NCI-H226 (cell line): ENCODE measurements at places on chromosomes 3 and 15.
A peak's percentile ranks its signal among the peaks of the same experiment; 100 is the strongest.

DNA sequence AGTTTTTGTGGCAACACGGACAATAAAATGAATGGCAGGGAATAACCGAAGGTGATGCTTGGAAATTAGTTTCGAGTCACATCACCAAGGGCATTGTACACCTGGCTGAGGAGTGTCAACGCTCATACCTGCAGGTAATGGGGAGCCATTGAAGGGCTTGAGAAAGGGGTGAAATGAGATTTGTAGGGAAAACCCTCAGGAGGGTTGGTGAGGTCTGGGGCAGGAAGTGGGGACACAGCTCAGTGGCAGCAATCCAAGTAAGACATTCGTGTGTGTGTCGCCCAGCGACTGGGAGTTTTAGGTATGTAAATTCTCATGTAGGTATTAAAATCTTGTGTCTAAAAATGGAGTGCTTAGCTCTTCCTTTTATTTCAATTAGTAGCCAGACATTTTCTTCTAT lies 14.3 kb downstream of the PARP14 start:
- no peak for DNase-seq

DNA sequence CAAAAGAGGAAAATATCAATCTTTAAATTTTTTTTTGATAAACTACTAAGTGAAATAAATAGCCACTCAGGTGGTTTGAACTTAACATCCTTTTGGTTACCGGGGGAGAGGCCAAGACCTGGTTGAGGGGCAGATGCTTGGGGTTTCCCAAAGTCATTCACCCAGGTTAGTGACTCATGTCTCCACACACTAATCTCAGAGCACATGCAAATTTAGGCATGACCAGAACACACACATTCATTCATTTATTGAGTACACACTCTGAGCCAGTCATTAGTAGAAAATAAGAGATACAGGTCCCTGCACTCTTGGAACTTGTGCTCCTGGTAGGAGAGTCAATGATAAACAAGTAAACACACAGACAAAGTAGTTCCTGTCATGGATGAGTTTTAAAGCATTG lies 7.3 kb downstream of the ILDR1 start:
- no peak for DNase-seq

DNA sequence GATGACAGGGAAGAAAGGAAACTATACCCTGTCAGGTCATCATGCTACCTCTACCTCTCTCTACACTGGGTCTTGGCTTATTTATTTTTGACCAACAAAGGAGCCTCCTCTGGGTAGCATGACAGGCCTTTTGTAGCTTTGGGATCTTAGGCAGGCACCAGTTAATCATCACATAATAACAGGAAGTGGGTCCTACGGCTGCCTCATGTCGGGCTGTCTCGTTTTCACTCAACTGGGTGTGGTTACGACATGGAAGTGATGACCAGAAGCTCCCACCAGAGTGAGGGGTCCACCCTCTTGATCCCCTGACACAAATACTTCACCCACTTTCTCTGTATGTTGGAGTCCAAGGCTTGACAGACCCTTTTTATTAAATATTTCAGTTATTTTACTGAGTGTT lies 105.3 kb downstream of the CD47 start:
- DNase-seq = no peak

GRCh38 chr3:151620071-151620470 lies 113.7 kb upstream of the AADACL2 start:
- DNase-seq = no peak

DNA sequence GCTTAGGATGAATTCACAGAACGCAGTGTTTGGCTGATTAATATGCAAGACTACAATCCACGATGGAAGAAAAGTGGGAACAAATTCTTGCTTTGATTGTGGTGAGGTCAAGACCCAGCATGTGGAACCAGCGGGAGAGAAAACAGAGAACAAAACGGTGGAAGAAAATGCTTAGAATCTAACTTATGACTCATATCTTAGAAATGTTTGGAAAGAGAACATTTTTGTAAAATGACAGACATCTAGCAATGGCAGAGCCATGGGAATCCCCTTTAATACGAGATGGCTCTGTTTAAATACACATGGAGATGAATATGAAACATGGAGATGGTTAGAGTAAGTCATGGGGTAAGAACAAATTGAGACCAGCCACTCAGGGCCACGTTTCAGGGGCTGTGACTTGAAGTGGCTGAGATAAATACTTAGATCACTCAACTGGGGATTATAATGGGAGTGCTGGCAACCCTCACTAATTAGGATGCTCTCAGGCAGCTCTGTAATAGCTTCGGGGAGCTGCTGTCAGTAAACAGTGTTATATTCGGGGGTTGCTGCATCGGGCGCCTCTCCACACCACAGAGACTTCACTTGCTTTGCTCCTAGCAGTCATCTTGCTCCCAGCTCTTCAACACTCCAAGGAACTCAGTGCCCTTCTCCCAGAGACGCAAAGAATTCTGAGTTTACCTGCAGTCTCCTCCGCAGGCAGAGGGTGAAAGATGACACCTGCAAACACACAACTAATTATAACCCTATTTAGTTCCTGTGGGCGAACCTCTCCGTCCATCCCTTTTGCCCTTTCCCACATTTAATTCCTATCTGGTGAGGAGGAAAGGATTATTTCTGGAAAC lies 68.0 kb upstream of the ONECUT1 start:
- DNase-seq = no peak

DNA sequence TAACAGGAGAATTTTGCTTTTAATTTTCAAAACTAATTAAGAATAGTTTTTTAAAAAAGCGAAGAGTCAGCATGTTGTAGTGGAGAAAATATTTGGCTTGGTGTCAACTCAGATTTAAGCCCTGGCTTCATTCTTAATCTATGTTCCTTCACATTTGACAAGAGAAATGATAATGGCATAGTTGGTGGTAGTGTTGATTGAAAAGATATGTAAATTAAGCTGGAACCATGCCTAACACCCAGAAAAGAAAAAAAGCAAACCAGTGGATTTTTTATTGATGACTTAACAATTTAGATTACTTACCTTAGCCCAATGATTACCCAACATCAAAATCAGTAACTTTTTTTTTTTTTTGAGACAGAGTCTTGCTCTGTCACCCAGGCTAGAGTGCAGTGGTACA lies 27.4 kb downstream of the TCAIM start:
- DNase-seq = no peak

DNA sequence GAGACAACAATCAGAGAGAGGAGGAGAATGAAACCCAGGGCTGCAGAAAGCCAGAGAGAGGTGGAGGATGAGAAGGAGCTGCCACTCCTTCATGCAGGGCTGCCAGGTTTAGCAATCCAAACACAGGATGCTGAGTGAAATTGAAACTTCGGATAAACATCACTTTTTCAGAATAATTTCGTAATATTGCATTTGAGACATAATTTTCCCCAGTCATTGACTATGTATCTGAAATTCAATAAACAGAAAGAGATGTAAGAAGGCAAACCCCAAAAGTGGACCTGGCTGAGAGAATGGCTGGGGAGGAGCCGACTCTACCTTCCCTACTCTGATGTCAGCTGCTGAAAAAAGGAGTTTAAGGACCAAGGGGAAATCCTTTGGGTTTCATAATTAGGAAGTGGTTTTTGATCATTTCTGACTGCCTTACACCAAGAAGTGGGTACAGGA lies 33.8 kb downstream of the SLC9A9 start:
- no peak for DNase-seq

DNA sequence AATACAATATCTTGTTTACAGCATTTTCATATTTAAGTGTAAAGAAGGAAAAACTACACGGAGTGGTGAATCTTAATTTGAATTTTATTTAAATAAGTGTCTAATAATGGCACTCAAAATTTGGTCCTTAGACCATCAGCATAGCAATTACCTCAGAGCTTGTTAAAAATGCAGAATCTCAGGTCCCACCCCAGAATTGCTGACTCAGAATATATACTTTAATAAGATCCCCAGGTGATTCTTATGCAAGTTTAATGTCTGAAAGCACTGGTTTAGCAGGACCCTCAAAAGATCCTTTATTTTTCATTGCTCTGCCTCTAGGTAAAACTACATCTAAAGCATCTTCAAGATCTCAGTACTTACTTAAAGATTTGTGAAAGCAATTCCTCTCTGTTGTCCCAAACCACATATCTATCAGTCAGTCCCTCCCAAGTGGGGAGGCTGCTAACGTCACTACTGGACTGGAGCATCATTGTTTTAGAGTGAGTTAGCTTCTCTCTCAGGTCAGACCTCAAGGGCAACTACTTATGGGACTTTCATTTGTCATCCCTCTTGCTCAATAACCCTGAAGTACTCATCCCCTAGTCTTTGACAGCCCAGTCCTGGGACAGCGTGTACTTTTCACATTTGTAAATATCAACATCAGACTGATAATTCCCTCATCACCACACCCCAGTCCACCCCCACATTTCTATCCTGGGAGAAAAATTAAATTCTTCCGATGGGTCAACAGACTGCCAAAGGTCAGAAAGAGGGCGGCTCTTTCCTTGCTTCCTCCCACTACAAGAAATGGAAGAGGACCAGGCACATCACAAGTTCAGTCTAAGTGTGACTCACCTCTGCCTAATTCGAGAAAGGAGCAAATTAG lies 76.7 kb downstream of the CBLB start:
- peak; percentile 75 for DNase-seq

GRCh38 chr3:156743859-156744258 lies 69.5 kb downstream of the TIPARP start:
- no peak for DNase-seq

GRCh38 chr3:172476347-172476746 lies 28.1 kb upstream of the GHSR start:
- DNase-seq = no peak

GRCh38 chr3:136250903-136251460 lies 842 bp downstream of the PCCB start:
- no peak for DNase-seq

- DNase-seq = no peak
Measured at GRCh38 chr3:52121813-52122212, 32.4 kb downstream of the POC1A start.

DNA sequence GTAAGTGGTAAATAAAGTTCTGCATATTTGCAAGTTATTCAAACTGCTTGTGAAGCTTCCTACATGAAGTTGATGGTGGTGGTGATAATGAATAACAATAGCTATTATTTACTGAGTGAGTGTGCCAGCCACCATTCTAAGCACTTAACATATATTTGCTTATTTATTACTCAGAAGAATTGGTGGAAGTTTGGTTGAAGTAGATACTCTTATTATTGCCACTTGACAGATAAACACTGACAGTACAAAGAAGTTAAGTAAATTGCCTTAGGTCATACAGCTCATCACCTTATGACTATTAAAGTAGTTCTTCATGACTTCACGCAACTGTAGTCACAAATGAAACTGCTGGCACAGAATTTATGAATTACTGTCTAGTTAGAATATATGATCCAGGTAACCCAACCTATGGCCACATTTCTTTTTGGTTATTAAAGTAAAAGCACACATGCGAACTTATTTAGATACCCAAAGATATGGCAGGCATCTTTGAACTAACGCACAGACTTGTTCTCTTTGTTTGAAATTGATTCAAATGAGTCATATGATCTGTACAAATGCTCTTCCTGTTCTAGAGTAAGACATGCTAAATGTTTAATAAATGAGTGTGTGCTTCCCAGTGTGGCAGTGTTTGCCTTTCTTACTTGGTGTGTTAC lies 99.8 kb upstream of the NR2F2 start:
- peak; percentile 34 for DNase-seq

DNA sequence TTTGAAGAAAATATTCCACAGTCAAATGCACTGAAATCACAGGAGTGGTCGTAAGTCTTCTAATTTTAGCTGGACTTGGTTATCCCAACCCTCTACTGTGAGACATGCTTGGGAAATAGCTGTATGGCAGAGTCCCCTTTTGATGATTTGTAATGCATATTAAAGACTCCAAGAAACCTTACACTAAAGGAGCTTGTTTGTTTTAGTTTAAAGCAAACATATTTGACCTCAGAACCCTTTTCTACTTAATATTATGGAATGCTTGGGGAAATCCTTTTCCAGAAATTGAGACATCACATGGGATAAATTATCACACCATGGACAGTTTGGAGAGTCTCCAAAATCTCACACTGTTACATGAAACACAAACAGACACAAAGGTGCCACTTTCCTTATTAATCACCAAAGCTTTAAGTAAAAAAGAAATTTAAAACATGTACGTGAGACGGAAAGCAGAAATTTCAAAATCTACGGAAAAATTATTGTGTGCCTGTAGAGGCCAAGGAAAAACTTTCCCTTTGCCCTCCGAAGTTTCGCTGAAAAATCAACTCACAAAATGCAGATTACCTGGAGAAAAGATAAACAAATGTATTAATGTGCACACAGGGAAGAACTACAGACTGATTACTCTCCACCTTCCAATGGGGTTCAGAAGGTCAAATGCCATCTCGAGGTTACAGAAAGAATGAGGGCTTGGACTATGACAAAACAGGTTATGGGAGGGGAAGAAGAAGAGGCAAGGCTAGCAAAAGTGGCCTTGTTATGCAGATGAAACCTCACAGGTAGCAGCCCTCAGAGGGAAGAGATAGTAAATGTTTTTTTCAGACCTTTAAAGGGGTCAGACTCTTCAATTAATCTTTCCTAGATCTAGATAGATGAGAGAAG lies 7.0 kb upstream of the CPB1 start:
- no peak for DNase-seq

- peak; percentile 43 for DNase-seq
Measured at GRCh38 chr3:173737167-173737808, 339.7 kb downstream of the NLGN1 start.

DNA sequence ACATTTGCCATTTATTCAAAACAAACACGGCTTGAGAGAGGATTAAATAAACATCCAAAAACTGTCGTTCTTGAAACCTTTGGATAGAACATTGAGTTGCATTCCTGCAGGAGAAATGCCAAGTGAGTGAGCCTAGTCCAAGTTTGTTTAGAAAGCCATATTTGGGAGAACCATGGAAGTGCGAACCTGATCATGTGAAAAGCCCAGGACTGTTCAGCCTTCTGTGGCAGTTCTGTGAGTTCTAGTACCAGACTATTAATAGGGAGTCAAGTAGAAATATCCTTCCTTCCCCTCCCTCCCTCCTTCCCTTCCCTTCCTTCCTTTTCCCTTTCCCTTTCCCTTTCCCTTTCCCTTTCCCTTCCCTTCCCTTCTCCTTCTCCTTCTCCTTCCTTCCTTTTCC lies 470.4 kb downstream of the LPP start:
- no peak for DNase-seq

- DNase-seq = no peak
Measured at GRCh38 chr3:128399221-128399915, 67.3 kb downstream of the DNAJB8 start.

DNA sequence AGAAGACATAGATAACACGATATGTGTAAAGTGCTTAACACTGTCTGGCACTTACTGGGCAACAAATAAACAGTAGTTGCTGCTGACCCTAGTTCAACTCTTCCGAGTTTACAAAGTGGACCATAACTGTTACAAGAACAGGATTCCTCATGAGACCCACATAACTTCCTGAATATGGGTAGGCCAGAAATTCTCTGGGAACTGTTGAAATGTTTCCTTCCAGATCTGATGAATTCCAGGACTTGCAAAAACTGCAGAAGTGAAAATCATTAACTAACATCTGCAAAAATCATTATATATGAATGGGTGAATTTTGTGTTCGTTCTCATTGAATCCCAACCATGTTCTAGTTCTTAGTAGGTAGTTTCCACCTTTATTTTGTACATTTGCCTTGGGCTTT lies 181.7 kb upstream of the MME start:
- DNase-seq = no peak
